Activated CD4-positive, alpha-beta memory T cell treated with anti-CD3 and anti-CD28 coated beads, Interleukin-2, amount 10 ng/mL, durations not matched to agents 7 days and 5 days (primary cell): ENCODE measurements at places on chromosomes 2 and 18. TPM values are rescaled to one million over a fixed set of nuclear protein-coding genes. Genes with fewer than 3 reads are reported as not detected.

DNA sequence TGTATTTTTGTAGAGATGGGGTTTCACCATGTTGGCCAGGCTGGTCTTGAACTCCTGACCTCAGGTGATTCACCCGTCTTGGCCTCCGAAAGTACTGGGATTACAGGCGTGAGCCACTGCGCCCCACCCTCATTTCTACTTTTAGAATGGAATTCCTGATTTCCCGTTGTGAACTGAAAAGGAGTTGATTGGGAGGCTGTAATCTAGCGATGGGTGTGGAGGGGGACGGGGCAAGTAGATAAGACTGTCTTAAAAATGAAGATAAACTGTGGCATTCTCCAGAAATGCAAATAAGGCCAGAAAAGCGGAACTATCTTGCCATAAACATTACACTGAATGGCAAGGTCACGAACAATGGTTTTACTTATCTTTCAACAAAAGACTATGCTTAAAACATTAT lies 135.4 kb downstream of the TRIB2 start:
- peaks cover 7% of the 10 kb centered on the region for H3K36me3 ChIP-seq
- peaks cover 11% of the 10 kb centered on the region for H3K27me3 ChIP-seq
- H3K27ac ChIP-seq, result no peak overlapping the region

DNA sequence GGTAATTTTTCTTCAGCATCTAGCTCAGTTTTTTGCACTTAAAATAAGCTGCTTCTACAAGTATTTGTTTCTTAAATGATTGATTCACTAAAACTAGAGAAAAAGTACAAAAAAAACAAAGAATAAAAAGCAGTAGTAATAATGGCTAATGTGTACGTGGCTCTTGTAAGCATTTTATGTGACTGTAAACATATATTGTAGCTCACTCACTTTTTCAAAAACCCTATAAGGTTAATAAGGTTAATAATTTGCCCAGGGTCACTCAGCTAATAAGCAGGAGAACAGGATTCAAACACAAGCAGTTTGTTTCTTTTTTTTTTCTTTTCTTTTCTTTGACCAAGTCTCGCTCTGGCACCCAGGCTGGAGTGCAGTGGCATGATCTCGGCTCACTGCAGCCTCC lies 67.5 kb downstream of the RMDN2 start:
- H3K27me3 ChIP-seq, result no peaks in the 10 kb centered on the region
- no peaks in the 10 kb centered on the region for H3K36me3 ChIP-seq

Gene L3MBTL4
- total RNA-seq, result not detected

Gene PRKAG3
- total RNA-seq, result not detected

- no peak for DNase-seq
- no peak overlapping the region for H3K27ac ChIP-seq
- H3K4me1 ChIP-seq, result no peaks in the 10 kb centered on the region
- no peaks in the 10 kb centered on the region for H3K36me3 ChIP-seq
- no peaks in the 10 kb centered on the region for H3K27me3 ChIP-seq
Measured at GRCh38 chr18:2070631-2071030, 500.7 kb downstream of the METTL4 start.

DNA sequence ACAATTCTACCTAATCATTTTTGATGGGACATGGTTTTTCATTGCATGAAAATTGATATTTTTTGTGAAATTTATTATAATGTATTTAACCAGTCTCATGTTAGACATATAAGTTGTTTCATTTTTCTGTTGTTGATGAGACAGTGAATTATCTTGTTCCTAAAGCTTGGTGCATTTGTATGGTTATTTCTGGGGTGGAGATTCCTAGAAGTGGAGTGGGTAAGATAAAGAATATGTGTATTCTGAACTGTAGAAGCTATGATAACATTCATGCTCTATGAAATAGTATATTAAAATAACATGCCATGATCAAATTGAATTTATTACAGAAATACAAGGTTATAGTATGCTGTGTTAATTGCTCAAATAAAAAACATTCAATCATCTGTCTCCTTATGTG lies 69.2 kb downstream of the BOLA3 start:
- peaks cover 24% of the 10 kb centered on the region for H3K36me3 ChIP-seq
- DNase-seq, result no peak
- H3K4me1 ChIP-seq, result no peaks in the 10 kb centered on the region
- H3K4me3 ChIP-seq, result no peak overlapping the region
- no peaks in the 10 kb centered on the region for H3K27me3 ChIP-seq
- H3K27ac ChIP-seq, result no peak overlapping the region

GRCh38 chr2:235206399-235206798 lies 254.6 kb downstream of the SH3BP4 start:
- H3K36me3 ChIP-seq, result no peaks in the 10 kb centered on the region
- no peak overlapping the region for H3K27ac ChIP-seq
- H3K4me1 ChIP-seq, result no peaks in the 10 kb centered on the region
- H3K4me3 ChIP-seq, result no peak overlapping the region

DNA sequence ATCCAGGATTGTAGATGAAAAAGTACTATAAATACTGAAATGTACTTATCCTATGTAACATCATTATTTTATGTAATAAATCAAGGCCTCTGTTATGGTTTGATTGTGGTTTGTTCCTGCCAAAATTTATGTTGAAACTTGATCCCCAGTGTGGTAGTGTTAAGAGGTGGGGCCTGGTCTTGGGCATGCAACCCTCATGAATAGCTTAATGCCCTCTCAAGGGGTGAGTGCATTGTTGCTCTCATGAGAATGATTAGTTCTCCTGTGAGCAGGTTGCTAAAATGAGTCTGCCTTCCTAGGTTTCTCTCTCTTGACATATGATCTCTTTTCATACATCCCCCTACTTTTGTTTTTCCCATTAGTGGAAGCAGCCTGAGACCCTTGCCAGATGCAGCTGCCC lies 915.4 kb downstream of the TSN start:
- no peaks in the 10 kb centered on the region for H3K4me1 ChIP-seq
- no peak overlapping the region for H3K27ac ChIP-seq
- H3K4me3 ChIP-seq, result no peak overlapping the region
- no peak for DNase-seq

- H3K4me3 ChIP-seq, result no peak overlapping the region
- no peaks in the 10 kb centered on the region for H3K27me3 ChIP-seq
- H3K4me1 ChIP-seq, result peaks cover 7% of the 10 kb centered on the region
- H3K36me3 ChIP-seq, result peaks cover 36% of the 10 kb centered on the region
- no peak for DNase-seq
- no peak overlapping the region for H3K27ac ChIP-seq
Measured at GRCh38 chr18:70165936-70166335, 39.6 kb downstream of the RTTN start.

GRCh38 chr18:78688916-78689315 lies 290.7 kb upstream of the SALL3 start:
- no peaks in the 10 kb centered on the region for H3K27me3 ChIP-seq
- no peaks in the 10 kb centered on the region for H3K4me1 ChIP-seq
- no peak overlapping the region for H3K4me3 ChIP-seq

Gene TUBB8B
- not detected for total RNA-seq

GRCh38 chr2:53933329-53933728 lies 37.5 kb downstream of the PSME4 start:
- DNase-seq, result no peak
- H3K4me3 ChIP-seq, result no peak overlapping the region
- H3K36me3 ChIP-seq, result peaks cover 61% of the 10 kb centered on the region

DNA sequence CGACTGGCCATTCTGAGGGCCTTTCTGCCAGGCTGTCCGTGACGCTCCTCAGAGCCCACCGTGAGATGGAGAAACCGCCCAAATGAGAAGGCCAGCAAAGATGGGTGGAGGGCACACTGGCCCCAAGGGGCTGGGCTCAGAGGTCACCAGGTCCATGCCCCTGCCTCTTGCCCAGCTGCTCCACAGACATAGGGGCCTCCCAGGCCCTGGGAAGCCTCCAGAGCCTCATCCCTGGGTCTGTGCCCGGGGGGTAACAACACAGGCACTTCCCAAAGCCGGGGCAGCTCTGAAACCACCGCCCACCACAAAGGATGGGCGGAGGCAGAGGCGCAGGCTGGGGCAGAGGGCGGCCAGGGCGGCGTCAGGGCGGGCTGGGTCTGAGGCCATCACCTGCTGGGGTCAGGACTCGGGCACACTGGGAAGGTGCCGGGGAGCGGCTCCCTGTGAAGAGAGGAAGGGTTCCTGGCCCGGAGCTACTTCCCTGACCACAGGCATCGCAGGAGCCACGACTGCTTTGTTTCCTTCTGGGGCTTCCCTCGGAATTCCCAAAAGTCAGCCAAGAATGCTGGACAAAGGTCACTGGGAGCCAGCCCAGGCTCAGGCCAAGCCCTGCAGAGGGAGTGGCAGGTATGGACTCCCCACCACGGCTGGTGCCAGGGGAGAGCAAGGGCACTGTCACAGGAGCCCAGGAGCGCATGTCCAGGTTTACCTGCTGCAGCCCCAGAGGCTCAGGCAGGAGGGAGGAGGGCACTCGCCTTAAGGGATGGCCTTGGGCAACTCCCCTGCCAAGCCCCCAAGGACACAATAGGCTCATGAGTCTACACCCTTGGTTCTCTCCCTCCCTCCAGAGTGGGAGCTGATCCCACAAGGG lies 9.4 kb downstream of the CYP26B1 start:
- H3K36me3 ChIP-seq, result no peaks in the 10 kb centered on the region
- no peak overlapping the region for H3K27ac ChIP-seq
- no peak for DNase-seq

Gene RASGRP3
- 8.4 TPM for total RNA-seq

GRCh38 chr18:45666006-45666405 lies 50.7 kb downstream of the SLC14A2 start:
- peak overlapping the region; percentile 64 for H3K27ac ChIP-seq
- no peaks in the 10 kb centered on the region for H3K36me3 ChIP-seq
- peaks cover 3% of the 10 kb centered on the region for H3K27me3 ChIP-seq
- no peak for DNase-seq
- H3K4me1 ChIP-seq, result peaks cover 59% of the 10 kb centered on the region

DNA sequence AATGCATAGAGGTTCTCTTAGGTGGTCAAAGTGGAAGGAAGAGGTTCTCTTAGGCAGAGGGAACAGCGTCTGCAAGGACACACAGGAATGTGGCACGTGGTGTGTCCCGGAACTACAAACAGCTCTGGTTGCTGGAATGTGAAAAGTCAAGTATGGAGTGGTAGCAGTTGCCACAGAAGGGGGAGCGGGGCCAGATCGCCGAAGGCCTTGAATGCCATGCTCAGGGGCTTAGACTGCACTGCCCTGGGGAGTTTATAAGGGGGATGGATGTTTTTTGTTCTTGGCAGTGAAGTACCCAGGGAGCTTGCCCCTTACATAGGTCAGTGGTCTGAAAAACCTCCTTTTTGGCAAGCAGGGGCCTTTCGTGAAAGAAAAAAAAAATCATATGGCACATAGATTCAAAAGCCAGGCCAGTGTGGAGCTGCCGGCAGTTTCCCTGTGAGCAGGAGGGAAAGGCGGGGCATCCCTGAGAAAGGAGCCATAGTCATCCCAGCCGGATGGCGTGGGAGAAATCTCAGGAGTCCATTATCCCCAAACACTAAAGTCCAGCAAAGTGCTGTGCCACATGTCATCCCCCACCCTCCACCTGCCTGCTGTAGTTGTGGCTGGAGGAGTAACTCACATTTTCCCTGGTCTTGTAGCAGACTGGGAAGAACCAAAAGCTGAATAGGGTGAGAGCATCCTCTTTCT lies 45.4 kb downstream of the GORASP2 start:
- no peak overlapping the region for H3K27ac ChIP-seq
- no peak for DNase-seq
- H3K4me1 ChIP-seq, result peaks cover 7% of the 10 kb centered on the region
- no peaks in the 10 kb centered on the region for H3K36me3 ChIP-seq
- peaks cover 3% of the 10 kb centered on the region for H3K27me3 ChIP-seq
- H3K4me3 ChIP-seq, result peak overlapping the region; percentile 59

- H3K27me3 ChIP-seq, result no peaks in the 10 kb centered on the region
- DNase-seq, result no peak
- H3K4me3 ChIP-seq, result no peak overlapping the region
- H3K27ac ChIP-seq, result no peak overlapping the region
- no peaks in the 10 kb centered on the region for H3K36me3 ChIP-seq
Measured at GRCh38 chr2:14781142-14781541, 148.6 kb downstream of the LRATD1 start.

DNA sequence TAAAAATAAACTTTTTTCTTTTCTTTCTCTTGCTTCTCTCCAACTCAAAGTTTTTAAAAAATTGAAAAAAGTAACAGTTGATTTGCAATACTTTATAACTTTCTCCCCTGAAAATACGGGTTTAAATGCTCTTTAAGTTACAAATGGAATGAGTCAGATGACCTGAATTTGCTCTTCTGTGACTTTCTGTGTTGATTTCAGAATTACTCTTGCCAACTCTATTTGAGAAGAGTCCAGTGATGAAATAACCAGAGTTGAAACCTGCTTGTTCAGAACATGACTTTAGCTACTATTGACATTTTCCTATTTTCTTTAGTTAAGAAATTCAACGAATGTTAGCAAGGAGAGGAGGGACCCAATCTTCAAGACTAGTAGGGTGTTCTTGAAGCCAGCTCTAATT lies 146.1 kb upstream of the ZSWIM2 start:
- no peak for DNase-seq
- no peaks in the 10 kb centered on the region for H3K4me1 ChIP-seq
- H3K36me3 ChIP-seq, result no peaks in the 10 kb centered on the region
- H3K27me3 ChIP-seq, result peaks cover 1% of the 10 kb centered on the region
- H3K27ac ChIP-seq, result no peak overlapping the region

Gene POTEI
- not detected for total RNA-seq

DNA sequence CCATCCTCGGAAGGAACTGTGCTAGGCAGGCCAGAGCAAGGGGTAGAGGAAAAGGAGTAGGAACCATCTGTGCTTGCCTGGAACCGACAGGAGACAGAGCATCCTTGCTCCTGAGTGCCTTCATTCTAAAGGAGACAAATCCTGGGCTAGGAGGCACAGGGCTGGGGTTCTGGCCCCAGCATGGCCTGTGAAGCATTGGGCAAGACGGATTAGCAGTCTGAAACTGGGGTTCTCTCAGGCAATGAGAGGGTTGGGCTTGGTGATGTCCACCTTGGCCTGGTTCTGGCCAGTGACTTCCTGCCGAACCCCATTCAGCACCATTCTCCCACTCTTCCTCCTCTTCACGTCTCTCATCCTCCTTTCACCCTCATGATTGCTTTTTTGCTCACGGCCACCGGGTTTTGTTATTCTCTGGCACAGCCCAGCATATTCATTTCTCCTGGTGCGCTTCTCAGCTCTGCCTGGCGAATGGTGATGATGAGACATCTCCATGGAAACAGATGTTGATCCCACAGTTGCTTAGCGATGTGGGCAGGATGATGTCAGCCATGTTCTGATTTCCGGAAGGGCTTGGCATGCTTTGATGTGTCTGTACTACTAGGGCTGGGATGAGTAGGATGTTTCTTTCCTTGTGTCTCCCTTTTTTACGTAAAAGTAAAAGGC lies 127.7 kb downstream of the CAPN13 start:
- no peak for DNase-seq
- H3K27me3 ChIP-seq, result peaks cover 1% of the 10 kb centered on the region
- H3K4me3 ChIP-seq, result no peak overlapping the region
